Hematopoietic multipotent progenitor cell treated with erythropoietin and hydrocortisone succinate and interleukin-3 and kit ligand, for 17 days (in vitro differentiated cells): ENCODE measurements at places on chromosomes 7 and 10.

- DNase-seq = peak; percentile 11
Measured at GRCh38 chr7:12291870-12292269, 80.8 kb downstream of the TMEM106B start.

DNA sequence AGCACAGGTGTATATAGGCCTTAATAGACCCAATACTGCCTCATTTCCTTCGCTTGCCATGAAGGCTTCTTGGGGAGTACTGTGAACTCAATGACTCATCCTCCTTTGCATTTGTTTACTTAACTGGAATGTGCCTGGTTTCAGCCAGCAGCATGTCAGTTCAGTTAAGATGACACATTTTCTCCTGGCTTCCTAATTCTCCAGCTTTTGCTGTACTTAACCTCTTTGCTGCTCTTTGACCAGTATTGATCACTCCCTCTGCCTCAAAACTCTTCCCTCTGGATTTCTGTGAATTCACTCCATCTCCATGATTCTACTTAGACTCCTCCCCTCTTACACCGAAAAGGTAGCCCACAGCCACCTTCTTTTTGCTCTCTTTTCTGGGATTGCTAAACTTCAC is 135.7 kb downstream of the MAGI2 start:
- DNase-seq = no peak

- no peak for DNase-seq
Measured at GRCh38 chr10:72298592-72299519, 25.1 kb downstream of the DDIT4 start.

DNA sequence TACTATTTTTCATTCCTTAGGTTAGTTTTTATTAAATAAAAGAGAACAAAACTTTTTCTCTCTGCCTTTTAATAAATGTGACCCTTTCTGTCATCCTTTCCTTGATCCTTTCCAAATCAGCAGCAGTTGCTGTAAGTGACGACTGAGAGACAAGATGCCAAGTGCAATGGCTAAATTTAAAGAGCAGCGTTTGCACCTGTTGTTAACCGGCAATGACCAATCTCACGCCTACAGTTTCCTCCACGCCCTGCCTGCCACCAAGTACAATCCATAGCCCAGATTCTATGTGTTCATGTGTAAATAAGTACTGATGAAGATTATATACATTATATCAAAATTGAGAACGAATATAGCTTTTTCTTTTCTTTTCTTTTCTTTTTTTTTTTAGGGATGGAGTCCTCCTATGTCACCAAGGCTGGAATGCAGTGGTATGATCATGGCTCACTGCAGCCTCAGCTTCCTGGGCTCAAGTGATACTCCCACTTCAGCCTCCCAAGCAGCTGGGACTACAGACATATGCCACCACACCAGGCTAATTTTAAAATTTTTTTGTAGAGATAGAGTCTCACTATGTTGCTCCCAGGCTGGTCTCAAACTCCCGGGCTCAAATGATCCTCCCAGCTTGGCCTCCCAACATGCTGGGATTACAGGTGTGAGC is 6.5 kb upstream of the MCU start:
- DNase-seq = no peak

- no peak for DNase-seq
Measured at GRCh38 chr7:150992833-150993302, 2.1 kb downstream of the NOS3 start.

- DNase-seq = no peak
Measured at GRCh38 chr7:98810153-98810802, 59.5 kb downstream of the TMEM130 start.

GRCh38 chr10:71243756-71244395 is 31.5 kb downstream of the UNC5B start:
- no peak for DNase-seq
